Naive thymus-derived CD8-positive, alpha-beta T cell (primary cell): ENCODE measurements at places on chromosomes 1 and 21.

DNA sequence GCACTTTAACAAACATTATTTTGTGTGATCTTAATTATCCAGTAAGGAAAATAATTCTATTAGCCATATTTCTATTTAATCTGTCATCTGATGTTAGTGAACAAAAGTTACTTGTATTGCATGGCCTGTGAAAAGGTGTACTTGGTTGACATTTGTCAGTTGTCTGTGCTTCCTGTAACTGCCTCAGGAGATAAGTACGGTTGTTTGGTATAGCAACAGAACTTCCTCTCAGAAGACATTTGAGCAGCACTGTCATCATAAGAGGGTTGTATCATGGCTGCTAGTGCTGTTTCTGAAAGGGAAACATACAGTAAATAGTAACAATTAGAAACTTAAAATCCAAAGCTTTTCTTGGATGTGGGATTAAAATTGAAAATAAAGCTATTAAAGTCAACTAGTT, 3.4 kb downstream of the BLZF1 start:
- peaks cover 23% of the 10 kb centered on the region for H3K4me1 ChIP-seq
- no peak for DNase-seq
- no peaks in the 10 kb centered on the region for H3K27me3 ChIP-seq
- peak overlapping the region; percentile 65 for H3K27ac ChIP-seq
- peak overlapping the region; percentile 26 for H3K4me3 ChIP-seq

DNA sequence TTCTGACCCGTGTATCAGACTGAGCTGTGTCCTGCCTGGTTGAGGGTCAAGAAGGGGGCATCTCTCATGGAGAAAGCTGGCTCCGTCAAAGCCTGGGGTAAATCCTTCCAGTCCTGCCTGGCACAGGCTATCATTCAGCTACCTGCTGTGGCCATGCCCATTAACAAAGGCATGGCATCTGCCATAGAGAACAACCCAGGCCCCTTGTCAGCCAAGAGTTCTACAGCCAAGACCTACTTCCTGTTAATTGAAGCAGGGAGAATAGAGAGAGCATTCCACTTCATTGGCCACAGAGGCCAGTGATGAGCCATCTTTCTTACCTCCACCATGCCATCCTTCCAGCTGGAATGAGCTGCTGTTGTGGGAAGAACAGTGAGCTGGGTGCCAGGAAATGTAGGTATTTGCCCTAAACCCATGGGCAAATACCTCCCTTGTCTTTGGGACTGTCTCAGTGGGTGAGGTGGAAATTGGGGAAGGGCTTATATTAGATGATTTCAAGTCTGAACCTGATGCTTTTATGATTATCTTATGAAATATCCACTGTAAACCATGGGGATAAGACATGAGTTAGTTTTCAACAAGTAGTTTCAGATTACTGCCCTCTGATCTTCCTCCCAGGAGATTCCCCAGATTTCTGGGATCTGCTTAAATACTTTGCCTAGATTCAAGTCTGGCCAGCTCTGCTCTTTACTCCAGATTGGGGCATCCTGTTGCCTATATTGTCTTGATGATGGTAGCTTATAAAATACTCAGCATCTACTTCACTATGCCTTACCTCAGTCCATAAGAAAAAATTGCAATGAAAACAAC, 11.2 kb upstream of the KCNQ4 start:
- DNase-seq: no peak
- no peak overlapping the region for H3K4me3 ChIP-seq
- no peak overlapping the region for H3K27ac ChIP-seq
- H3K4me1 ChIP-seq: peaks cover 13% of the 10 kb centered on the region
- peaks cover 34% of the 10 kb centered on the region for H3K36me3 ChIP-seq

DNA sequence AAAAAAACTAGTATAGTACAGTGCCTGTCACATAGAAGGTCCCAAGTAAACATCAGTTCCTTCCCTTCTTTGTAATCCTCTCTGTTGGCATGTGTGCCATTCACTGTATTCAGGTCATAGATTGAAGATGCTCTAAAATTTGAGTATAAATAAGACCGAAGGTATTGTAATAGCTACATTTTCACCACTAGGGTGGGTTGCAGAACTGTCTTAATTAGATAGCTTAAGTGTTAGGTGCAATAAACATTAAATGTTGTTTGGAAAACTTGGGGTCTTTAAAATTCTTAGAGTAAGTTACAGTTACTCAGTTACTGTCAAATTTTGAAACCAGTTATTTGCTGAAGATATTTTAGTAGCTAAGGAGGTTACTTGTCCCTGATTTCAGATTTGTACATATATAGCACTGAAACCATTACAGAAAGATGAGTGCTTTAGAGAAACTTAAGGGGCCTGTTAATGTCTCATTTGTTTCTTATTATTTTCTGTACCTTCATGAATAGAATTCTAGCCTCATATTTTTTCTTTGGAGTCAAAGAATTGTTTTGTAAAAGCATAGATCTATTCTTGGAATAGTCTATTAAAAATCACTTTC, 24.3 kb downstream of the PER3 start:
- H3K36me3 ChIP-seq: peaks cover 12% of the 10 kb centered on the region
- H3K4me3 ChIP-seq: no peak overlapping the region
- H3K4me1 ChIP-seq: no peaks in the 10 kb centered on the region
- H3K27me3 ChIP-seq: no peaks in the 10 kb centered on the region
- DNase-seq: no peak
- no peak overlapping the region for H3K27ac ChIP-seq

DNA sequence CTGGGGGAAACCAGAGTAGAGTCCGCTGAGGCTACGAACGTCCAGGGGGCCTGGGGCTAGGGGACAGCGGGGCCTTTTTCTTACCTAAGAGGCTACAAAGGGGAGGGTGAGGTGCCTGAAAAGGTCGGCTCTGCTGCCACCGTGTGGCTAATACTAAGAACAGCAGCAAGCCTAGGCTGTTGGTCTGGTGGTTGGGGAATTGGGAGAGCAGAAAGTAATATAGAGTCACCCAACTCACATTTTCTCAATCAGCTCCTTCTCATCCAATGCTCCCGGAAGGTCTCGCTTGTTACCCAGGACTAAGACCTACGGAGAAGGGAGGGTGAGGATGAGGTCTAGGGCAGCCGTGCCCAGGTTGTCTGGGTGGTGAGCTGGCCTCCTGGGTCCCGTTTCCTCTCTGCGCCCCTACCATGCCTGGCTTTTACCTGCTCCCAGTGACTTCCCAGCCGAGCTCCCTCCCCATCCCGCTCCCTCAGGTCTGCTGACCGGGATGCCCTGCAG, 9.3 kb downstream of the ARL8A start:
- H3K27ac ChIP-seq: no peak overlapping the region
- H3K4me3 ChIP-seq: no peak overlapping the region
- peaks cover 59% of the 10 kb centered on the region for H3K36me3 ChIP-seq
- peak; percentile 61 for DNase-seq
- H3K27me3 ChIP-seq: no peaks in the 10 kb centered on the region

- peaks cover 8% of the 10 kb centered on the region for H3K36me3 ChIP-seq
- H3K27me3 ChIP-seq: no peaks in the 10 kb centered on the region
- H3K4me3 ChIP-seq: no peak overlapping the region
- no peak overlapping the region for H3K27ac ChIP-seq
- DNase-seq: no peak
Measured at GRCh38 chr1:167950569-167950968, 13.7 kb upstream of the MPC2 start.

- no peak for DNase-seq
- H3K27ac ChIP-seq: no peak overlapping the region
- H3K4me3 ChIP-seq: no peak overlapping the region
- no peaks in the 10 kb centered on the region for H3K4me1 ChIP-seq
- H3K36me3 ChIP-seq: no peaks in the 10 kb centered on the region
Measured at GRCh38 chr21:39874206-39874605, 7.0 kb downstream of the PCP4 start.

DNA sequence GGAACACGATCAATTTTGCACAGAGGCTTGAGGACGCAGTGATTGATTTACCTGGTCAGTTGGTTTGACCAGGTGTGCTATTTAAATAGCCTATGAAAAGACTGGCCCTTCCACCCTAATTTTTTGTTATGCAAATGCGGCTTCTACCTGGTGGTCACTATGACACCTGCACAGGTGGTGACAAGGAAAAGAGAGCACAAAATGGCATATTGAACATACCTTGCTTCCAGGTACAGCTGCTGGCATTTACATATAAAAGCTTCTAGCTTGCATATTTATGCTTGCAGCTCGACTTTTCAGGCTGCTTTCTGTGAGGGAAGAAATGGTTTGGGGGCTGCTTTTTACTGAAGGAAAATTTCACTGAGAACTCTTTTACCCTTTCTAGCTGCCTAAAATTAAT, 15.3 kb upstream of the FMO4 start:
- no peak overlapping the region for H3K27ac ChIP-seq
- peaks cover 10% of the 10 kb centered on the region for H3K27me3 ChIP-seq
- DNase-seq: no peak

DNA sequence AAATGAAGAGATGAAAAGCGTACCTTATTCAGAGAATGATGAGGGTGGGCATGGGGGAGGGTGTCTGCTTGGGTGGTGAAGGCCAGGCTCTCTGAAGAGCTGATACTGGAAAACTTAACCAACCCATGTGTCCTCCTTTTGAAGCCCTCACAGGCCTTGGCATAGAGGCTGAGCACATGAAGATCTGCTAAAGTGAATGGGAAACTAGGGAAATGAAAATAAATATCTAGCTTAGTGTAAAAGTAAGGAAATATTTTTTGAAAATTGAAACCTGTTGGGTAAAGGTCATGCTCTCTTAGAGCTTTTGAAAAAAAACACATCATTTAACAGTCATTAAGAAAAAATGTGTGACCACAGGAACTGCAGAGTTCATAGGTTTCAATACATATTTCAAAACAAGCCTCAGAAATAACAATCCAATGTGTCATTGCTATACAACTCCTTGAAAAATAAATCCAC, 40.5 kb upstream of the RALGPS2 start:
- H3K36me3 ChIP-seq: no peaks in the 10 kb centered on the region
- no peak for DNase-seq
- H3K27ac ChIP-seq: no peak overlapping the region
- no peak overlapping the region for H3K4me3 ChIP-seq
- H3K4me1 ChIP-seq: no peaks in the 10 kb centered on the region

DNA sequence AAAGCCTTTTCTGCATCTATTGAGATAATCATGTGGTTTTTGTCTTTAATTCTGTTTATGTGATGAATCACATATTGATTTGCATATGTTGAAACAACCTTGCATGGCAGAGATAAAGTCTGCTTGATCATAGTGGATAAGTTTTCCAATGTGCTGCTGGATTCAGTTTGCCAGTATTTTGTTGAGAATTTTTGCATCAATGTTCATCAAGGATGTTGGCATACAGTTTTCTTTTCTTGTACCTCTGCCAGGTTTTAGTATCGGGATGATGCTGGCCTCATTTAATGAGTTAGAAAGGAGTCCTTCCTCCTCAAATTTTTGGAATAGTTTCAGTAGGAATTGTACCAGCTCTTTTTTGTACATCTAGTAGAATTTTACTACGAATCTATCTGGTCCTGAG, 55.0 kb downstream of the COL24A1 start:
- no peak overlapping the region for H3K27ac ChIP-seq
- H3K36me3 ChIP-seq: no peaks in the 10 kb centered on the region
- H3K4me3 ChIP-seq: no peak overlapping the region
- no peaks in the 10 kb centered on the region for H3K4me1 ChIP-seq

DNA sequence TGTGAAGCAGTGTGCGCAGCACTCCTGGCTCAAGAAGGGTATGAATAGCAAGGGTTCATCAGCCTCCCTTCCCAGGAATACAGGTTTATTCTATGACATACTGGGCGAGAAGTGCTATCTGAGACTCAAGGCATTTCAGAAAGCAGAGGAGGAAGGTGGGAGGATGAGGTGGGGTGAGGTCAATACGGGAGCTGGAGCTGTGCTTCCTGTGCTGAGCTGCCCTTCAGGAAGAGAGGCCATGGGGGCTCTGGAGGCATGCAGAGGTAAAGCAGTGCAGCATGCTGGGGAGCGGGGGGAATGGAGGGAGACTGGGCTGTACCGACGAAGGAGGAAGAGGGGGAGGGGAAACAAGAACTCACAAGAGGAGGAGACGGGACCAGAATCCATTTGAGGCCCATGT, 717.6 kb downstream of the PTPRU start:
- no peak for DNase-seq
- H3K36me3 ChIP-seq: no peaks in the 10 kb centered on the region
- no peaks in the 10 kb centered on the region for H3K4me1 ChIP-seq

DNA sequence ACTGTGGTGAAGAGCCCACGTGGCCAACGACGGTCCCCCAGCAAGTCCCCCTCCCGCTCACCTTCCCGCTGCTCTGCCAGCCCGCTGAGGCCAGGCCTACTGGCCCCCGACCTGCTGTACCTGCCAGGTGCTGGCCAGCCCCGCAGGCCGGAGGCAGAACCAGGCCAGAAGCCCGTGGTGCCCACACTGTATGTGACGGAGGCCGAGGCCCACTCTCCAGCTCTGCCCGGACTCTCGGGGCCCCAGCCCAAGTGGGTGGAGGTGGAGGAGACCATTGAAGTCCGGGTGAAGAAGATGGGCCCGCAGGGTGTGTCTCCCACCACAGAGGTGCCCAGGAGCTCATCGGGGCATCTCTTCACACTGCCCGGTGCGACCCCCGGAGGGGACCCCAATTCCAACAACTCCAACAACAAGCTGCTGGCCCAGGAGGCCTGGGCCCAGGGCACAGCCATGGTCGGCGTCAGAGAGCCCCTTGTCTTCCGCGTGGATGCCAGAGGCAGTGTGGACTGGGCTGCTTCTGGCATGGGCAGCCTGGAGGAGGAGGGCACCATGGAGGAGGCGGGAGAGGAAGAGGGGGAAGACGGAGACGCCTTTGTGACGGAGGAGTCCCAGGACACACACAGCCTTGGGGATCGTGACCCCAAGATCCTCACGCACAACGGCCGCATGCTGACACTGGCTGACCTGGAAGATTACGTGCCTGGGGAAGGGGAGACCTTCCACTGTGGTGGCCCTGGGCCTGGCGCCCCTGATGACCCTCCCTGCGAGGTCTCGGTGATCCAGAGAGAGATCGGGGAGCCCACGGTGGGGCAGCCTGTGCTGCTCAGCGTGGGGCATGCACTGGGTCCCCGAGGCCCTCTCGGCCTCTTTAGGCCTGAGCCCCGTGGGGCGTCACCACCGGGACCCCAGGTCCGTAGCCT, 46.8 kb downstream of the TRIM11 start:
- no peaks in the 10 kb centered on the region for H3K27me3 ChIP-seq
- DNase-seq: no peak
- H3K36me3 ChIP-seq: no peaks in the 10 kb centered on the region
- H3K4me1 ChIP-seq: no peaks in the 10 kb centered on the region
- H3K27ac ChIP-seq: no peak overlapping the region

GRCh38 chr1:145985502-145986439, 10.6 kb downstream of the TXNIP start:
- peak overlapping the region; percentile 29 for H3K4me3 ChIP-seq
- DNase-seq: no peak
- H3K4me1 ChIP-seq: peaks cover 80% of the 10 kb centered on the region
- H3K36me3 ChIP-seq: peaks cover 1% of the 10 kb centered on the region

DNA sequence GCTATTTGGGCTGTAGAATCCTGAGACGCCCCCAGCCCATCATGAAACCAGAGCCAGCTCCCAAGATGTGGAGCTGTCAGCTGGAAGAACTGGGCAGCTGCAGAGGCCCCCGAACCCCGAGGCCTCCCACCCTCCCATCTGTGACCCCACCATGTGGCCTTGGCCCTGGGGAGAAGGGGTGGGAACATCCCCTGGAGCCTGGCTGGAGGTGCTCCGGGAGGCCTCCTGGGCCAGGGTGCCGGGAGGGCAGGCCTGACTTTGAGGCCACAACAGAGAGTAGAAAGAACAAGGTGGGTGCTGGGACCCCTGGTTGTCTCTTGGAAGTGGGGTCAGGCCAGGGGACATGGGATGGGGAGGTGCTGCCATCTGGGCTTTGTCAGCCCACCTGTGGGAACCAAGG, 6.0 kb upstream of the SMYD3 start:
- DNase-seq: no peak
- H3K36me3 ChIP-seq: no peaks in the 10 kb centered on the region
- no peak overlapping the region for H3K4me3 ChIP-seq
- no peaks in the 10 kb centered on the region for H3K27me3 ChIP-seq
- no peak overlapping the region for H3K27ac ChIP-seq
